H7 (cell line): ENCODE measurements at places on chromosomes 6 and 20. TPM values are rescaled to one million over a fixed set of nuclear protein-coding genes. Genes with fewer than 3 reads are reported as not detected.

Gene ZNF831
- not detected in 2 replicates for total RNA-seq

Gene CST5
- not detected in 2 replicates for total RNA-seq

Gene PCNA
- total RNA-seq, result 294 and 304 TPM in 2 replicates

Gene CST4
- total RNA-seq, result not detected in 2 replicates

Gene LY86
- not detected in 2 replicates for total RNA-seq

Gene LY6G6C
- total RNA-seq, result not detected in 2 replicates

Gene SLC24A3
- total RNA-seq, result 0.44 and 0.48 TPM in 2 replicates

Gene GSTA1
- total RNA-seq, result 0.70 and 0.94 TPM in 2 replicates

Gene BPI
- not detected in 2 replicates for total RNA-seq

Gene GABRR2
- total RNA-seq, result not detected in 2 replicates

Gene SLC22A16
- total RNA-seq, result not detected in 2 replicates

Gene EDEM2
- 26.8 and 36.8 TPM in 2 replicates for total RNA-seq

Gene NTSR1
- total RNA-seq, result 0.30 and 1.1 TPM in 2 replicates

Gene PRSS16
- total RNA-seq, result 5.0 and 5.2 TPM in 2 replicates

Gene CALHM4
- total RNA-seq, result not detected in 2 replicates
